ENCODE measurements at places on chromosomes 12 and 14.
A peak's percentile ranks its signal among the peaks of the same experiment; 100 is the strongest.

- DNase-seq: no peak
Observed at GRCh38 chr12:6613015-6613775, 6.0 kb upstream of the CHD4 start.

DNA sequence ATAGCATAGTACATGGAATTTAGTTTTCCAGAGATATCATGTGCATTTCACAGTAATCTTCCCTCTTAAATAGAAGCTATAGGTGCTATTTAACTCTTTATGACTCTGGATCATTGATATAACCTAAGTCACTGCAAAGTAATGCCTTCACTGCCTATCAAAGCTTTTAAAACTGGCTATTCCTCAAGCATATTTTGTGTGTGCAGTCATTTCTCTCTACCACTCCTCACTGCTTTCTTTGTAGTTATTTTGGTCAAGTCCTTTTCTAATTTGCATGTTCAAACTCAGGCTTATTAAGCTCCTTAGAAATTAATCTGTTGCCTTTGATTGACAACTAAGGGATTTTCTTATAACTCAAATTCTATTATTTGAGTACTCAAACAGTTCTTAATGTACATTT, 79.4 kb upstream of the PLEKHG7 start:
- DNase-seq: no peak

- no peak for DNase-seq
Observed at GRCh38 chr12:91718326-91718725, 427.3 kb downstream of the BTG1 start.

DNA sequence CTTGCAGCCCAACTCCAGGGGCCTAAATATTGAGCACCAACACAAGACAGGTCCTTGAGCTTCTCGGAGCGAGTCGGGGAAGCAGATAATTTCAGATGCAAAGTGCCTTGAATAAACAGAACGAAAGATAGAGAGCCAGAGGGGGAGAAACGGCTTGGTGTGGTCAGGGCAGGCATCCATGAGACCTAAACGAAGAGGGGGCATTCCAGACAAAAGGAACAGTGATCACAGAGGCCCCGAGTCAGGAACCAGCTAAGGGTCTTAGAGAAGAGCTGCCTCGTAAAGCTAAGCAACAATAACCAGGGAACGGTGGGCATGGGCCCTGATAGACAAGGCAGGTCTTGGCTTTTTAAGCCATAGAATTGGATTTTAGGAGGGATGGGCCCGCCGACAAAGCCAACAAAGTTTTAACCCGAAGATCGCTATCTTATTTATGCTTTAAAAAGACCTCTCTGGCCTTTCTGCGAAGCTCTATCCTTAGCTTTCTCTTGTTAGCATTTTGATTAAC, 421 bp upstream of the ACADS start:
- DNase-seq: no peak

DNA sequence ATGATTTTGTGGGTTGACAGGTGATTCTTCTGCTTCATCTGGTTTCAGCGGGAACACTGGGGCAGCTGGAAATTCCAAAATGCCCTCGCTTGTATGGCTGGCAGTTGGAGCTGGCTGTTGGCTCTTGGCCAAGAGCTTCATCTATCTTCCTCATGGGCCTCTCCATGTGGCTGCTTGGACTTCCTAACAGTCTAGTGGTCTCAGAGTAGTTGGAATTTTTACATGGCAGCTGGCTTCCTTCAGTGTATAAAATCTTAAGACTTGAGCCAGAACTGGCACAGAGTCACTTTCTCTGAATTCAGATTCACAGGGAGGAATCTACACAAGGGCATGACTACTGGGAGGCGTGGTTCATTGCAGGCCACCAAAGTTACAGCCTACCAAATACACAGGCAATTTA, 204.9 kb upstream of the RMST start:
- no peak for DNase-seq

DNA sequence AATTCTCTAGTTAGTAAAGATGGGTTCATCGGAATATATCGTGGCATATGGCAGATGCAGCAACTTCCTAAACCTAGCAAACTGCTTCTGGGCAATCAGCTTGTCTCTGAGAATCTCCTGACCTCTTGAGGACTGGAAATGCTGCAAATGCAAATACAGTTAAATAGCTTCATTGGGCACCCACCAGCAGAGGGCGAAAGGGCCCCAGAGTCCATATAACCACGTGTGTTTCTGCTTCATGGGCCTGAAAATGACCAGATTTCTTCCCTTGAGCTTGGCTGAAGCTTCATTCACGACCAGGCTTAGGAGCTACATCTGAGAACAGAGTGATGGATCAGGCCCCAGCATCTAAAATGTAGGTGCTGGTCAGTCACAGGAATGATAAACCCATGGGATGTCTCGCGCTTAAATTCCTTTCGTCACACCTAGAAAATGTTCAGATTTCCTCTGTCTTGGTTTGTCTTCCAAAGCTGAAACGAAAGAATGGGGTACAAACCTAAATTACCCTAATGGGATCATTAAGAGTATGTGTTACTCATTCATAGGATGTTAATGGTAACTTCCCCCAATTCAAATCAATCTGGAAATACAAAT, 1482.5 kb upstream of the TMEM132C start:
- DNase-seq: no peak

- DNase-seq: no peak
Observed at GRCh38 chr14:89196545-89196944, 220.5 kb downstream of the FOXN3 start.

DNA sequence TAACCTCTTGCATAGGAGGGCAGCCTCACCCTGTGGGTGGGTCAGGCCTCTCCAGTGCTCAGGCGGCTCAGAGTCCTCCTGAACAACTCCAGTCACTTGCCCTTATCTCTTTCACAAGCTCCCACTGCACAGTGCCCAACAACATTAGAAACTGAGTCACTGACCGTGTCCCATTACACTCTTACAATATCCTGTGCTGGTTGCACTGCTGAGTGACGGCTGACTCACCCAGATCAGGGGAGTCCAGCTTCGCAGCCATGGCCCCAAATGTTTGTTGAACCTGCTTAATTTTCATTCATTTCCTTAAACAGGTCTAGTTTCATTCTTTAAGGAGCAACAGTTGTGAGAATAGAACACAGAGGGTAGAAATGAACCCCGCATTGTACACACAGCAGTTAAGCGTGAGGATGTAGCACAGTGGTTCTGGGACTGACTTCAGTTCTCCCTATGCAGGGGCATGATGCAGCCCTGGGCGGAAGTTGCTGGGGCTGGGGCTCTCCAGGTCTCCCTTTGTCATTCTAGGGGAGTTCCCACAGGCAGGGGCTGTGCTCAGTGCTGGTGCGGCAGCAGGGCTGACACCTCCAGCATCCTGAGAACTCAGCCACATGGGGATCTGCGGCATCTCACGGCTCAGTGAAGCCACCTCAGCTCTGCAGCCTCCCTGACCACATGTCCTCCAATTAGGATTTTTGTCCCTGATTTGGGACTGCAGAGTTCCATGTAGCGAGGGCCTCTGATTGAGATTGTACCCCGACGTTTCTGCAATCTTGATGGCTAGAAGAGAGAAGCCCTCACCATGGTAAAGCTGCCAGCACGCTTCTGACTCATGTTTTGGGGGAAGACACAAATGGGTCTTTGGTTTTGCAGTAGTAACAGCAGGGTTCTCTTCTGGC, 16.1 kb downstream of the GPR68 start:
- peak; percentile 75 for DNase-seq

GRCh38 chr14:101708853-101709532, 52.5 kb upstream of the PPP2R5C start:
- DNase-seq: no peak

- DNase-seq: no peak
Observed at GRCh38 chr12:114686426-114686772, 2.4 kb upstream of the TBX3 start.

DNA sequence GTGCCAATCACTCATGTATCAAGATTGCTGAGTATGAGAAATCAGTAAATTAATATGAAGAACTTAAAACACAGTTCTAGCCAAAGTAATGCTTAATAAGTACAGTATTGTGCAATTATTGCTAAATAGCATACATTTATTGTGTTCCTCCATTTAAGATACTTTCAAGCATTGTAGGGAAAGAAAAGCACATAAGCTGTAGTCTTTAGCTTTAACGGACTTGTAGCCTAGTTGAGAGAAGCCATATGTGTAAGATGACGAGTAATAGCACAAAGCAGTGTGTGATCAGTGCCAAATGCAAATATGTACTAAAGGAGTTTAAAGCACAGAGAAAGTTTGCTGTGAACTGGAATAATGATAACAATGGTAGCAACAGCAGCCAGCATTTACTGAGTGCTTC, 38.1 kb downstream of the ETV6 start:
- DNase-seq: no peak
